Activated T-cell treated with anti-CD3 and anti-CD28 coated beads, Interleukin-2, amount 50 U/mL, for 24 hours (primary cell): ENCODE measurements at places on chromosomes 6 and 20.

DNA sequence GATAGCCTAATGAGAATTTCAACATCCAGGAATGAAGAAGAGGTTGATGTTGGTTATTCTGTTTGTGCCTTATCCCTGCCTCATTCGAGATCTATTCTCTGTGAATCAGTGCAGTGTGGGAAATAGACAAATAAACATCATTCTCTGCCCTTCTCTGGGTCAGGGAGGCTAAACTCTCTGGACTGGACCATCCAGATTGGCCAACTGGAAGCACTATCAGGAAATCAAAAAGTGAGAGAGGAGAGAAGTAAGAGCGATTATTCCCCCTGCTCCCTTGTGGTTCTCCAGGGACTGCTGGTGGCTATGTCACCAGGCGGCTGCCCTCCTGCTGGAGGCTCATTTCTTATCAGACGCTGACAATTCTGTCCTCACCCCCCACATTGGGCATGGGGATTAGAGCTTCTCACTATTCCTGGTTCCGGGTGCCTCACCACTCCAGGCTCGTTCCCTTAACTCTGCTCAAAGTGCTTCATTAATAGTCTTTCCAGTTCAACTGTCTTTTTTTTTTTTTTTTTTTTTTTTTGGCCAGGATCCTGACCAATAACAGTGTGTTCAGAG lies 201.7 kb upstream of the RREB1 start:
- no peaks in the 10 kb centered on the region for H3K4me1 ChIP-seq
- DNase-seq: no peak
- no peak overlapping the region for H3K27ac ChIP-seq
- no peaks in the 10 kb centered on the region for H3K36me3 ChIP-seq

DNA sequence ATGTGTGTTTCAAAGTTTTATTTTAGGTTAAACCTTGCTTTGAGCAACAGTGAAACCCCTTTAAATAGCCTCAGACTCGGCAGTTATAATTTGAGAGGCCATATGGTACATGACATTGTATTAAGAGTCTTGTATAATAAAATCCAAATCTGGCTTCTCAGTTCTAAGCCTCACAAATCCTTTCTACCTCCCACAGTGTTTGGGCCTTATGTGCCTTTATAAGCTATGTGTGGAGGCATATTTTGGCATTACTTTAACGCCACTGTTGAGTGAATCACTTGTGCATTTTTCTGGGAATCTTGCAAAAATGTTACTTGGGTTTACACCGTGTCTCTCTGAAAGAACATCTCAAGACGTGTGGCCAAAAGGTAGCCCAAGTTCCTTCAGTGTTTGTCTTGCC lies 152.4 kb downstream of the COL9A1 start:
- DNase-seq: no peak
- no peaks in the 10 kb centered on the region for H3K27me3 ChIP-seq
- H3K4me3 ChIP-seq: no peak overlapping the region
- no peak overlapping the region for H3K27ac ChIP-seq

DNA sequence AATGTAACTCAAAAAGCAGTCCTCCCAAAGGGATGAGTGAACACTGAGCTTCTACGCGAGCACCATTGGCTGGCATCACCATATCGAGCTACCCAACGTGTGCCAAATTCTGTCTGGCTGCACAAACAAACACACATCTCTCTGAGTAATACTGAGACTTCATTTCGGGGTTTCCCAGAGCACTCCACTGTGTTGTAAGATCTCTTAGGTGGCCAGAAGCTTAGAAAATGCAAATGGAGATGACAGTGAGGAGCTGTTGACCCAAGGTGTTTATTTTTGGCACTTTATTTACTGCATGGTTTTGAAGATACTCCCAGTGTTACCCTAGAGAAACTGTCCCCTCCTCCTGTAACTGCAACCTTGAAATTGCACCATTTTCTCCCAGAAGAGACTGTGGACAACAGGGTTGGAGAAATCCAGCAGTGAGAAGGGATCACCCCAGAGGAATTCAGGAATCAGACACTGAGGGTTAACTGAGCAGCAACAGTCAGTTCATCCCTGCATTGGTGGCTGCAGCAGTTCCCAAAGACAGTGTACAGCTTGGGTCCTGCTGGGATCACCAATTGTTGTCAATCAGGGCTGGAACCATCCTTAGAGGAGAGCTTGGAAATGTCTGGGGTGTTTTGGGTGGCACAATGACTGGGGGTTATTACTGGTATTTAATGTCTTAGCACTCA lies 1.0 kb upstream of the RIPOR2 start:
- H3K4me3 ChIP-seq: peak overlapping the region; percentile 88
- peaks cover 6% of the 10 kb centered on the region for H3K36me3 ChIP-seq
- H3K4me1 ChIP-seq: peaks cover 95% of the 10 kb centered on the region
- DNase-seq: no peak
- peak overlapping the region; percentile 96 for H3K27ac ChIP-seq

- H3K27ac ChIP-seq: no peak overlapping the region
- peaks cover 57% of the 10 kb centered on the region for H3K27me3 ChIP-seq
- H3K4me1 ChIP-seq: peaks cover 26% of the 10 kb centered on the region
- H3K4me3 ChIP-seq: no peak overlapping the region
- no peak for DNase-seq
- H3K36me3 ChIP-seq: peaks cover 29% of the 10 kb centered on the region
Measured at GRCh38 chr20:21393166-21393565, 4.2 kb downstream of the NKX2-4 start.
